ENCODE measurements at places on chromosomes 7 and 10.

DNA sequence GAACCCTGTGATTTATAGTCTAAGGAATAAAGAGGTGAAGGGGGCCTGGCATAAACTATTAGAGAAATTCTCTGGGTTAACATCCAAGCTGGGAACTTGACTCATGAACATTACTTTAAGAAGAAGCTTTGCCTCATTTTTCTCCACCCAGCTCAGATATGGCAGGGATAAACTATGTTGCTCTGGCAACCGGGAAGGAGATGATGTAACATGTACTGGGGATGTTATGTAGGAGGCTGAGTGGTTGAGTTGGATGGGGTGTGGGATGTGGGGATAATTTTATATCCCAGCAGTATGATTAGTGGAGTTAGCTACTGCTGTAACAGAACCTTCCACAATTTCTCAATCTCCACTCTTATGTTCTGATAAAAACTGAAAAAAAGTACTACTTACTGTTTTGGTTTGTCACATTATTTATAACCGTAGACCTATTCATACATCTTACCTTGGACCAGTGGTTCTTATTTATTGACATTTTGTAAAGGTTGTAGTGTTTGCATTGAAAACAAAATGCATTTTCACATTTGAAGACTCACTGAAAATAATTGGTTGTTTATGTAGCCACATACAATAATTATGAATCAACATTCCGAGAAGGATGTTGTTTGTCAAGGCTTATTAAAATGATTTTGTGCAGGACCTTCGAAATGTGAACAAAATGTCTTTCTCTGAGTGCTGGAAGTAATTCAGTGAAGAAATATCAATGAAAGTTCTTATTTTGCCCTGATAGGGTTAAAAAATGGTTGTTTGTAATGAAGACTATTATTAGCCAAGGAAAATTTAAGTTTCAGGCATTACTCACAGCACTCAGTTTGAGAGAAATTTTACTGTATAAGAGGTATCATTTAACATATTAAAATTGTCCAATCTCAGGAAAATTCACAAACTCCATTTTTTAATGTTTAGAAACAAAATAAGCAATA is 1.3 kb downstream of the OR2F2 start:
- peak; percentile 81 for DNase-seq

DNA sequence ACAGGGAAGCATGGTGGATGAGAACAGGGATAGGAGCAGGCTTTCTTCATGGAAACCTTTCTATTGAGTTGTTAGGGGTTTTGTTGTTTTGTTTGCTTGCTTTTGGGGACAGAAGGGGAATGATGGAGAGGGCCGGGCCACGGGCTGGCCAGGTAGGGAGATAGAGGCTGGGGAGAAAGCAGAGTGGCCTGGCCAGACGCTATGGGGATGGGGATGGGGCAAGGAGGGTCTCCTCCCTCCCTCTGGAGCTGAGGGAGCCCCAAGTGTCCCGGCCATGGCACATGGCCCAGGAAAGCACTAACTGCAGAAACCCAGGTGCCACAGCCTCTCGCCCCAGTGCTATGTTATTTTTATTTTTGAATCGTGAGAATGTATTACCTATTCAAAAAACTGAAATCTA is 10.0 kb downstream of the AOC1 start:
- DNase-seq, result no peak

DNA sequence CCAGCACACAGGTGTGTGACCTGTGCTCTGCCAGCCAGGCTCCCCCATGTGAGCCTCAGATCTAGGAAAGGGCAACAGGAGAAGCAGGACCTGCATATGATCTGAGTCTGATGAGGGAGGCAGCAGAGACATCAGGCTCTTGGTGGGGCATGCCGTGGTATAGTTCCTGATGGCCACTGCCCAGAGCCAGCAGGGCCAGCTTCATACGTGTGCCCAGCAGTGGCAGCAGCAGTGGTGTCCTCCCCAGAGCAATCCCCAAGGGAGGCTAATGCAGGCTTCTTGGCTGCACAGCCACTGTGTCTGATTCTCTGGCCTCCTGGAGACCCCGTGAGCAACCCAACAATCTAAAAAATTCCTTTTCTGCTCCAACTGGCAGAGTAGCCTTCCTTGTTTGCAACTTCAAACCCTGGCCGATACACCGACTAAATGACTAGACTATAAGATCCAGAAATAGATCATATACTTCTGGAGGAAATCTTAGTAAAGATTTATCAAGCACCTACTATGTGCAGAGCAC is 230.6 kb upstream of the ZMIZ1 start:
- DNase-seq, result no peak

DNA sequence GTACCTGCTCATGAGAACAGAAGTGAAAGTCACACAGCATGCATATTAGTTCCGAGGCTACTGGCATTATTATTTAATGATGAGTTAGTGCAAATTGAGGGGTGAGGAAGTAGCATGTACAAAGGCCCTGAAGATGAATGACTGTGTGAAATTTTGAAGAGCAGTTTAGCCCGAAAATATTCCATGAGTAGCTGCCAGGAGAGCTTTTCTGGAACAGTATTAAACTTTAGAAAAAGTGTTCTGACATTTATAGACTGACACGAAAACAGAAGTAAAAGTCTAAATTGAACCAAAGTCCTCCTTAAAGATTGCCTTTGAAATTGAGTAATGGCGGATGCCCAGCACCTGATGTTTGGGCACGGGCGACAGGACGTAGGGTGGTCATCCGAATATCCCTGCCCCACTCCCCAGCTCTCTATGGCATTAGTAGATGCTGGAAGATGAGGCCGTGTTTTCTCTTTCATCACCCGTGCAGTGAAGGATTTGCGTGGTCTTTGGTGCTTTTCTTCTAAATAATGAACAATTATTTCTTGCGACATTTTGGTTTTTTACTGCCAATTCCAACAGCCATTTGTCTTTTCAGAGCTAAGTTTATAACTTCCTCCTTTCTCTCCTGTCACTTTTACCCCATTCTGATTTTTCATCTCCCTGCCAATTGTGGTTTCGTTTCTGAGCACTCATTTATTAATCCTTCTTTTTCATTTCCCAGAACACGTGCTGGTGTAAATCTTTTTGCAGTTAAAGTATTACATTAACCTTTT is 192.6 kb downstream of the MGMT start:
- peak; percentile 6 for DNase-seq

GRCh38 chr7:76063114-76063513 is 15.2 kb downstream of the MDH2 start:
- no peak for DNase-seq

DNA sequence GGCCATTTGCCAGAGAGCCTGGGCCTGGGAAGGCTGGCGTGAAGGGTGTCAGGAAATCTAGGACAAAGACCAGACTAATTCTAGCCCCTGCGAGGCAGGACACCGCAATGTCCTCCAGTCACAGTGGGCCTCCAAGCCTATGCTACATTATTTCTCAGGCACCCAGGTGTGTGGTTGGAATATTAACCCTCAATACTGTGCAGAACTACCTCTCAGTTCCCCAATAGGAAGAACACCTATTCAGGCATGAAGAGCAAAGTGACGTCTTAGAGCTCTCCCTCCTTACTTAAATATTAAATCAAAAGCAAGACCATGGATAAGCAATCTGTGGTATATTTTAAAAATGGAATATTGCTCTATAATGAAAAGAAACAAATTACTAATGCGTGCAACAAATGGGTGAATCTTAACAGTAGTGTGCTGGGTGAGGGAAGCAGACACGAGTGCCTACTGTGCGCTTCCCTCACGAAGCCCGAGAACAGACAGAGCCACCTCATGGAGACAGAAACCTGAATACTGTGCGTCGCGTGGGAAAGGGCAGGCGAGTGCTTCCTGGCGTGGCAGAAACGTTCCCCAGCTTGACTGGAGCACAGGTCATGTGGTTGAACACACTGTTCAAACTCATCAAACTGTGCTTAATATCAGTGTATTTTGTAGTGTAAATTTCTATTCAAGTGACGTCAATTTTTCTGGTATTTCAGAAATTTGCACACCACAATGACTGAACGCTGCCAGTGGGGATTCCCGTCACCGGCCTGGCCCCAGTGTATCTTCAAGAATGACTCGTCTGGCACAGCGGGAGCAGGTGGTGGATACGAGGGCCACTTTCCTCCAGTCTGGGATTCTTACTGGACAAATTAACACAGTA is 15.5 kb upstream of the PTPRN2 start:
- DNase-seq, result no peak

GRCh38 chr10:91389636-91390512 is 20.3 kb upstream of the HECTD2 start:
- no peak for DNase-seq

DNA sequence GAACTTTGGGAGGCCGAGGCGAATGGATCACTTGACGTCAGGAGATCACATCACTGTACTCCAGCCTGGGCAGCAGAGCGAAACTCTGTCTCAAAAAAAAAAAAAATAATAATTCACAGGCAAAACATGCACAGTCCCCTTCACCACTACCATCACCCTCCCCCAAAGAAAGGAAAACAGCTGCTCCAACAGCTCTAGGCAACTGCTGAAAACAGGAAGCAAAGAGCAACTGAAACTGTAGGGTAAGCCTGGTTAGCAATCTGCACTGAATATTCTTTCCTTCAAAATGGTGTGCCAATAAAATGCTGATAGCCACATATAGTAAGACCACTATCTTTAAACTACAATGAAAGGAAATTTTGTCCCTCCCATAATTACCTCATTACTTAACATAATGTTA is 11.8 kb downstream of the NT5C2 start:
- no peak for DNase-seq

DNA sequence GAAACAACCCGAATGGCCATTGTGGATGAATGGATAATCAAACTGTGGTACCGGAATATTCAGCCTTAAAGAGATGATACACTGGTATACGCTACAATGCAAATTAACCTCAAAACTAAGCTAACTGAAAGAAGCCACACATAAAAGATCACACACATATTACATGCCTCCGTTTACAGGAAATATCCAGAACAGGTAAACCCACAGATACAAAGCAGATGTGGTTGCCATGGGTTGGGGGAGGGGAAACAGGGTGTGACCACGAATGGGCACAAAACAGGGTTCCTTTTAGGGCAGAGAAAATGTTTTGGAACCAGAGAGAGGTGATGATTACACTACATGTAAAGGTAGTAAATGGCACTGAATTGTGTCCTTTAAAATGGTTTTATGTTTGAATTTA is 16.6 kb downstream of the ESYT2 start:
- DNase-seq, result no peak

GRCh38 chr7:73918926-73919693 is 58.2 kb downstream of the TMEM270 start:
- DNase-seq, result no peak

GRCh38 chr10:113617086-113617485 is 46.8 kb downstream of the NRAP start:
- DNase-seq, result no peak

DNA sequence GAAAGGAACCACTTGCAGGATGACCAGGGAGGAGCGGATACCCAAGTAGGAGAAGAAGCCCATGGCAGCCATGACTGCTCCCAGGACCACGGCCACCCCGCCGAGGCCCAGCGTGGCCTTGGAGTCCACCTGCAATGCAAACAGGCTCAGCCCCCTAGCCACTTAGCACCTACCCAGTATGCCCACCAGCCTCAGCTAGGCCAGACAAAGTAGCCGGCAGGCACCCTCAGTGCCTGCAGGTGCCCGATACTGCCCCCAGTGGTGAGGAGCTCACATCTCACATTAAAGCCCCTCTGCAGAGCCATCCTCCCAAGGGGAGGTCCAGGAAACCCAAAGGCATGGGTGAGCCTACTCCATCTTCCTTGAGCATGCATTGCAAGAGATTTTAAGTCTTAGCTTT is 6.6 kb downstream of the NPC1L1 start:
- no peak for DNase-seq

DNA sequence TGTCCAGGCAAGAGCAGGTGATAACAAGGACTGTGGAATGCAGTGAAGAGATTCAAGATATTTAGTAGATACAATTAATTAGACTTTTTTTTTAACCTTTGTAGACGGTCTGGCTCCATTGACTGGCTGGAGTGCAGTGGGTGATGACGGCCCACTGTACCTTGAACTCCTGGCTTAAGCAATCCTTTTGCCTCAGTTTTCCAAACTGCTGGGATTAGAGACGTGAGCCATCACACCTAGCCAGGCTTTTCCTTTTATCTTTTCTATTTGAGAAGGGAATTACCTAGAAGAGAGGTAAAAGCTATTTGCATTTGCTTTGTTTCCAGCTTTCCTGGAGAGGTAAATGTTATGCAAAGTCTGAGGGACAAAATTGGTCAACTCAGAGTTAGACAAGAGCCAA is 213.0 kb upstream of the MAGI2 start:
- DNase-seq, result no peak
